ENCODE measurements at places on chromosomes 7 and 10.

- no peak for DNase-seq
These were observed 73.4 kb downstream of the PAPSS2 start for GRCh38 chr10:87733081-87733480.

DNA sequence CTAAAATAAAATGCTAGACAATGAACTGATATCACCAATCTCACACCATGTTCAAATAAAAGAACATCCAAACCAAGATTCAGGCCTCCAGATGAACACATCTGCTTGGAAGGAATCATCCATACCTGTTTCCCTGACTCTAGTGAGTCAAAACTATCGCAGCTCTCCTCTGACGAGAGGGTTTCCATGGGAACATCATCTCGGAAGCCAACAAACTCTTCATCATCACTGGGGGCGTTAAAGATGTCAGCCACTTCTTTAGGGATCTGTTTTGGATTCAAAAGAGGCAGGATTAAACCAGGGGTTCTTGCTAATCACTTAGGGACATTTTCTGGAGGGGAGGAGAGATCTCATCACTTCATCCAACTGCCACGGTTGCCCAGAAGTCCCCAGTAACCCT, 29.1 kb downstream of the CDCA7L start:
- DNase-seq = no peak

DNA sequence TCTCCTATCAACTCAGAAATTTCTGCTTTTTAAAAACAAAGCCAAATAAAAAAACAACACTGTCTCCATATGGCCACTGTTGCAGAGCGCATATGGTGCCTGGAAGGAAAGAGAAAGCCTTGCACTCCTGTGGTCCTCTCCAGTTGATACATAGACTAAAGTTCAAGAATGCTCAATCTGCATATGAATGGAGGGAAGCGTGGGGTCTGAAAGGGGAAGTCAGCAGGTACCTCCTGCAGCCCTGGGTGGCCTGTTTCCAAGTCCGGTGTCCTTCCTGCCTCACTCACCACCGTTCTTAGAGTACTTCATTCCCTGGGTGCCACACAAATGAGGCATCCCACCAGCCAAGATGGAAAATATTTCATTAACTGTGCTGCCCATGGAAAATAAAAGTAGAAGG, 138.3 kb upstream of the PALS2 start:
- no peak for DNase-seq

DNA sequence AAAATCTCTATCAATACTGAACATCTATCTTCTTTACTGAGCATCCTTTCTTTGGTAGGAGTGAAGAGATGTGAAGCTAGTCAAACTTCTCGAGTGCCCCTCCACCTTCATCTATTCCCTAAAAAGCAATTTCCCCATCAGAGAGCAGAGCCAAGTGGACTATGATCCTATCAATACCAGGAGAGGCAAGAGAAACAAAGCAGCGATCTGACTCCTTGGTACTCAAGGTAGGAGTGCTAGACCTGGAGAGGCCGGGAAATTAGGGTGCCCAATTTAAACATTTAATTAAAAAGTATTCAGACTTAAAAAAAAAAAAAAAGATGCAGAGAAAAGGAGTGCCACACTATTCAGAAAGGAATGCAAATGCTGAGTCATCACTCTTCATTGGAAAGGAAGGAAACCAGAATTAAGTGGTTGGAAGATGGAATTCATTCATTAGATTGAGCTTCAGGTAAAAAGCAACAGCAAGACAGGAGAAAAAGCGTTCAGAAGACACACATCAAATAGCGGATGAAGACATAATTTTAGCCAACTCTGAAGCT, 1.6 kb downstream of the TIAL1 start:
- no peak for DNase-seq

DNA sequence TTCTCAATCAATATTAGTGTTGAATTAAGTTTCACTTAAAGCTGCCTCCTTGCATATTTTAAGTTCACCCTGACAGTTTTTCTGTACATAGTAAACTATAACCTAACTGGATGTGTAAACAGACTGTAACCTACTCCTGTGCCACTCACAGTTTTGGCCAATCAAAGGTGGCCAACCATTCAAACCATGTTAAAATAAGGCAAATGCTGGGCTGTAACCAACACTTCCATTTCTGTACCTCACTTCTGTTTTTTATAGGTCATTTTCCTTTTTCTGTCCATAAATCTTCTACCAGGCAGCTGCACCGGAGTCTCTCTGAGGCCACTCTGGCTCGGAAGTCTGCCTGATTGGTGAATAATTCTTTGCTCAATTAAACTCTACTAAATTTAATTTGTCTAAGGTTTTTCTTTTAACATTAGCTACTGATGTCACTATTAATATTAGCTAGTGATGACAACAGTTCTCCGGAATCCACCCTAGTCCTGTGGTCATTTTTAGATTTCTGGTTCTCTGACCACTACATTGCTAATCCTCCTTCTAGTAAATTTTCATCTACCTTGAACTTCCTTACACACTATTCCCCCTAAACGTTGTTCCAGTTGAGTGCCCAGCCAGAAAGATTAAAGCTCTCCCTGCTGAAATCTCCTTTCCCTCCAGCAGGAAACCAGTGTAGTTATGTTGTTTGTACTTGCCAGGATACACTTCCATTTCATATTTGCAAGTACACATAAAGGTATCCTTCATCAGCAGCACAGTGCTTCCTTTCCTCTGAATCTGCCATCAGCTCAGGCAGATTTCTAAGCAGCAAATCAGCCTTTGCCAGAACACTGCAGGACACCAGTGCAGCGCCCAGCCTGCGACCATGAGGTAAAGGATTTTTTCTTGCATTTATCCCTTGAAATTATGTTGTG, 18.6 kb upstream of the IFIT2 start:
- no peak for DNase-seq

DNA sequence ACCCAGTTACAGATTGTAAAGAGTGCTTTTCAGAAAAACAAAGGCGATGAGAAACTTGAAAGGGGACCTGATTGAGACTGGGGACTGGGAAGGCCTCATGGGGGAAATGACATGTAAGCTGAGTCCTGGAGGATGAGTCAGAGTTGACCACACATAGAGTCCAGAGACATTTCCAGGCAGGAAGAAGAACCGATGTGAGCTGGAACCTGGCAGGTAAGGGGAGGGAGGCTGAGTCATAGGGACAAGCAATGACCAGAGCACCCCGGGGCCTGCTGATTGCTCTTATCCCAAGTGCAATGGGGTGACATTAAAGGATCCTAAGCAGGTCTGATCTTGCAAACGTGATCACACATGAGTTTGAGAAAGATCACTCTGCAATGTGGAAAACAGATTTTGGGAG, 11.7 kb downstream of the TLL2 start:
- DNase-seq = no peak

GRCh38 chr7:100613412-100614175, 1.3 kb downstream of the MOSPD3 start:
- DNase-seq = no peak

DNA sequence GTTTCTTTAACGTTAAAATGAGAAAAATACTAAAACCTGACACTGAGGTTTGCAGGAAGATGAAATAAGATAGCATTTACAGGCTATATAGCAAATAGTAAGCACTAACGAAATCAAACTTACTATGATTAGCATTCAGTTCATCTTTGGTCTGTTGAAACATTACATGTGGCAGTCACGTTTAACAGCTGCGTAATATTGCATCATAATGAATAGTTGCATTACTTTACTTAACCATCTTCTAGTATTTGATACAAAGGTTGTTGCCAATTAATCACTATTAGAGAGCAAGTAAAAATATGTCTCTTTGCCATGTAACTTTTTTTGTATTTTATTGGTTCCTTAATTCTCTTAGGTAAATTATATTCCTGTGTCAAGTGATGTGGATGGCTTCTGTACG, 131.8 kb upstream of the GHITM start:
- no peak for DNase-seq

GRCh38 chr10:110491346-110491745, 6.4 kb upstream of the DUSP5 start:
- DNase-seq = no peak

DNA sequence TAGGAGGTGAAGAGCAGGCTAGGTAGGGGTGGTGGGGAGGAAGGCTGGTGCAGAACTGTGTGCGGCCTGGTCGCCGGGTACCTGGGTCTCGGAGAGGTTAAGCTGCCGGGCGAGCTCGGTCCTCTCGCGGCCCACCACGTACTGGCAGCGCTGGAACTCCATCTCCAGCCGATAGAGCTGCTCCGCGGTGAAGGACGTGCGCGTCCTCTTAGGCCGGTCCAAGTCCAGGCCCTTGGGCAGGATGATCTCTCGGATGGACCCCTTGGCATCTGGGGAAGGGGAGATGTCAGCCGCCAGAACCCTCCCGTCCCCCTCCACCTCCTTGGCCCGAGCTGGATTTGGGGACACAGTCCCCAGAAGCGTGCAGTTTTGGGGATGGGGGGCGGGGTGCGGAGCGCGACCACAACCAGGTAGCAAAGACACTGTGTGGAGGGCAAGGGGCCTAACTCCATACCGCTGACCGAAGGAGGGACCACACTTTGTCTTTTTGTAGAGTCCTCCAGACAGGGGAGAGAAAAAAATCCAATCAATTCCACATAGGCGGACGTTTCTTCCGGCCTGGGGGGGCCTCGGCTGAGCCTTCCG, 1.6 kb downstream of the VAX1 start:
- DNase-seq = no peak

DNA sequence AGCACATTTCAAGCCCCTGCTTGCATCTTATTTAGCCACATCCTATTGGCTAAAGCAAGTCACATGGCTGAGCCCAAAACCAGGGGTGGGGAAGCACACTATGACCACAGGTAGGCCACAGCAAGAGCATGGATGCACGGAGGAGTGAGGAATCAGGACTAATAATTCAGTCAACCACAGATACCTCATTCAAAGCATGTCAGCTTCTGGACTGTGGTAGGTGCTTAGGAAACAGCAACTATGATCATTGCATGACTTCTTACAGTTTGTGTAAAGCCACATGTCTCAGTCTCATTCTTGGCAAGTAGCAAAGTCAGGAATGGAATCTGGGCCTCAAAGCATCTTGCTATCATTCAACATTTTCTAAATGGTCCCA, 79.0 kb upstream of the EMX2 start:
- no peak for DNase-seq

GRCh38 chr10:71633920-71634319, 85.7 kb downstream of the C10orf105 start:
- no peak for DNase-seq

- DNase-seq = no peak
These were observed 50.2 kb upstream of the GNA12 start for GRCh38 chr7:2894118-2894940.
